ENCODE measurements at places on chromosomes 6 and 20.

DNA sequence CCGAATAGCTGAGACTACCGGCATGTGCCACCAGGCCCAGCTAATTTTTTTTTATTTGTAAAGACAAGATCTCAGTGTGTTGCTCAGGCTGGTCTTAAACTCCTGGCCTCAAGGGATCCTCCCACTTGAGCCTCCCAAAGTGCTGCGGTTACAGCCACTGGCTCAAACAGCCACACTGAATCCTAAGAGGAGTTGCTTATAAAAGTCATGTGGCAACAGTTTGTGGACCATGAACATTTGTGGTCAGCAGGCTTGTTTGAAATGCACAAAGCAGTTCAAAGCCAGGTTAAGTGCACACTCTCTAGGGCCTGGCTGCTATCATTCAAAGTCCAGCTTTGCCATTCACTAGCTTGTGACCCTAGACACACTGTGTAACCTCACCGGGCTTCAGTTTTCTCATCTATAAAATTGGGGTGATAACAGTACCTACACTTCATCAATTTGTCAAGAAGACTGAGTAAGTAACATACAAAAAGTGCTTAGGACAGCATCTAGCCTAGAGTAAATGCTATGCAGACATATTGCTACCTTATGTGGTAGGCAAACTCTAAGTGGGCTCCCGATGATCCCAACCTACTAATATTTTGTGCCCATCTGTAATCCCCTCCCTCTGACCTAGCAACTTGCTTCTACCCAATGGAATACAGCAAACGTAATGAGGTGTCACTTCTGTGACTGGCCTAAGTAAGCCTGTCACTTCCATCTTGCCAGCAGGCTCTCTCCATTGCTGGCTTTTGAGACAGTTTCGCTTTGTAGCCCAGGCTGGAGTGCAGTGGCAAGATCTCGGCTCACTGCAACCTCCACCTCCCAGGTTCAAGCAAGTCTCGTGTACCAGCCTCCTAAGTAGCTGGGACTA, 122.9 kb downstream of the ZMYND8 start:
- no peak for DNase-seq

DNA sequence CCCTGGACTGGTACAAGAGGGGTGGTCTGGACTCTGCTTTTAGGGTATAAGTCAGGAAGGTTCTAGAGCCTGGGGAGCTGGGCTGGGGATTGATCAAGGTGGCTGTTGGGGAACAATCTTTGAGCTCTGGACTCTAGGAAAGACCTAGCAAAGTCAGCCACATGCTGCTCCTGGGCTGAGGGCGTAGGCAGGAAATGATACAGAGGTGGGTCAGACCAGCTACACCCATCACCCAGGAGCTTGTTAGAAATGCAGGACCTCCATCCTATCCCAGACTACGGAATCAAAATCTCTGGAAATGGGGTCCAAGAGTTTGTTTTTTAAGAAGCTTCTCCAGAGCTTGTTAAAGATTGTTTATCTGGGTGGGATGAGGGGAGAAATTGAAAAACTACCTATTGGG, 9.4 kb downstream of the ADTRP start:
- no peak for DNase-seq

GRCh38 chr6:112665114-112665513, 318.0 kb downstream of the RFPL4B start:
- DNase-seq = no peak

- no peak for DNase-seq
Observed at GRCh38 chr6:15359335-15359862, 113.5 kb downstream of the JARID2 start.

DNA sequence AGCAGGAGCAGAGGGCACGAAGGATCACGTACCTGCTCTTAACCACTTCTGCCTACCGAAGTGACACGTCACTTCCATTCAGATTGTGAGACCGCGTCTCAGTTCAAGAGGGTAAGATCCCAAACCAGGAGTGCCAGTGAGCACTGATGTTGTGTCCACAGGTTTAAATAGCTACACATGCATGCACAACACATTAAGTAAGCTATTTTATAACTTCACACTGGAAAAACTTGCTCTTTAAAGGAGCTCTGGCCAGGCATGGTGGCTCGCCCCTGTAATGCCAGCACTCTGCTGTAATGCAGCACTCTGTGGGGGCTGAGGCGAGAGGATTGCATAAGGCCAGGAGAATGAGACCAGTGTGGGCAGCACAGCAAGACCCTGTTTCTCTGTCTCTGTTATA, 21.1 kb downstream of the ABHD12 start:
- no peak for DNase-seq
